ENCODE measurements at places on chromosomes 7 and 10. TPM values are rescaled to one million over a fixed set of nuclear protein-coding genes. Genes with fewer than 3 reads are reported as not detected.

Gene FMC1
- 7.5 TPM for total RNA-seq

Gene NPFFR1
- not detected for total RNA-seq

Gene UCN3
- not detected for total RNA-seq

Gene PON2
- total RNA-seq = 220 TPM

Gene ADCYAP1R1
- not detected for total RNA-seq

Gene NPC1L1
- total RNA-seq = not detected

Gene VWC2
- total RNA-seq = not detected

Gene CCL24
- total RNA-seq = not detected

Gene MYOF
- 369 TPM for total RNA-seq

Gene PLEKHS1
- total RNA-seq = not detected

DNA sequence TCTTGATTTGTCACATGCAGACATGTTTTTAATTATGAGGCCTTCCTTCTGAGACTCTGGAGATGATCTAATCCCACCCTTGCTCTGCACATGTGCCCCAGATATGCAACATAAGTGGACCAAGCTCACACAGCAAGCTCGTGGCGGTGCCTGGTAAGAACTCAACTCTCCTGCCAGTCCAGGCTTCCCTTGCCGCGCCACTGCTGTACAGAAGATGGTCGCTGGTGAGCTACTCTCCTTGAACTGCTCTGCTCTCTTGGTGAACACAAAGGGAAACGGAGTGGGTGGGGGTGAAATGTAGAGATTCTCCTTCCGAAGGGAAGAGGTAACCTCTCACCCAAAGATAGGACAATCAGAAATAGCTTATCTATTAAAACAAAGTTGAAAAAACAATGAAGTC, 25.7 kb downstream of the MYOF start:
- no peak for DNase-seq

DNA sequence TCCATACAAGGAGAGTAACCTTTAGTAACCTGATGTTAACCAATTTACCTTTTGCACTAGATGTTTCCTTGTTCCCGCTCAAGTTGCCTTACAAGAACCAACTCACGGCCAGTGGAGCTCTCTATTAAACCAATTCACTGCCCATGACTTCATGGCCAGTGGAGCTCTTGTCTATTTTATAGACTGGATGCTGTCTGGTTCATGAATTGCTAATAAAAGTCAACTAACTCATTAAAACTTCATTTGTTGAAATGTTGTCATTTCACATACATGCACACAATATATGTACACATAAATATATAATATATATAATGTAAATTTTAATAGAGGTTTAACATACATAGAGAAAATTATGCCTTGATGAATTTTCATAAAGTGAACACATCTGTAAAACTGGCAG, 216.3 kb downstream of the RNLS start:
- no peak for DNase-seq

DNA sequence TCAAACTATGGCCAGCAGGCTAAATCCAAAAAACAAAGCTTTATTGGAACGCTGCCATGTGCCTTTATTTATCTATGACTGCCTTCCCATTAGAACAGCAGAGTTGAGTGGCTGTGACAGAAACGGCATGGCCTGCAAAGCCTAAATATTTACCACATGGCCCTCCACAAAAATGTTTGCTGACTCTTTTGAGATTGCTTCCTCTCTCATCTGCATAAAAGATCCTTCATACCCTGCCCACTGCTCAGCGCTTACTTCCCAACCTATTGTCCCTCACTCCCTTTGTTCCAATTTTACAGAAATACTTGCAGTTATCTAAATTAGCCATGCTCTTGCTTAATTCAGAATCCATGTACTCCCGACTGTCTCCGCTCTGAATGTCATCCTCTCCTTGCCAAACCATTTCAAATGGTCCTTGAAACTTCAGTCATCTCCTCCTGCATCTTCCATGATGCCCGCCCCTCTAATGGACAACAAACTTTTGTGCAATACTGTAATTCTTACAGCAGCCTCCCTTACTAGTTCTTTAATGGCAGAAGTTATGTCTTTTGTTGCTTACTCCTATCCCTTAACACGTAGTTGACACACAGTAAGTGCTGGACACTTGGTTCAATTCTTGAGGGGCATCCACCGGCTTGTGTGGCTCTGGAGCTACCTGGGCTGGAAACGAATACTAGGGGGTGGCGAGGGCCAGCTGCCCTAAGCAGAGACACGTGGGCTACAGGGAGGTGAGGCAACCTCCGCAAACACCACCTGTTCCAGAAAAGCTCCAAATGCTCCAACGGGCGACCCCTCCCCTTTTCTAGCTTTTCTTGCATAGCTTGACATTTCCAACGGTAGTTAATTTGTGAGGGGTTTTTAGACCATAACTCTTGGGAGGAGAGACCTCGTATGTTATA, 832 bp downstream of the XRCC2 start:
- DNase-seq = no peak

GRCh38 chr10:92569071-92569470, 4.8 kb downstream of the IDE start:
- no peak for DNase-seq

DNA sequence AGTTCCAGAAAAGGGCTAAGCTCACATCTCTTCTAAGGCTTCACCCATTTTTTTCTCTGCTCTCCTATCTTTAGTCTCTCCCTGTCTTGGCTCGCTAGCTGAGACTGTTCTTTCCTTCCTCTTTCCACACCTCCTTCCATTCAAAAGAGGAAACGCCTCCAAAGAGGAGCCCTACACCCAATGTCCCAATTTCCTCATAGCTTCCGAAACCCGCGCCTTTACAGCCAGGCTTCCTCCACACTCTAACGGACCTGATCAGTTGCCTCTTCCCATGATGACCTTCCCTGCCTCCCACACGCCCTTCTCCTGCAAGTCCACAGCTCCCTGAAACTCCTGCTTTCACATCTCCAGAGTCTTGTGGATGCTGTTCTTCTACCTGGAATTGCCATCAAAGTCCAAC, 71.7 kb downstream of the COBL start:
- no peak for DNase-seq

- no peak for DNase-seq
Measured at GRCh38 chr10:33047655-33048054, 89.6 kb upstream of the ITGB1 start.

DNA sequence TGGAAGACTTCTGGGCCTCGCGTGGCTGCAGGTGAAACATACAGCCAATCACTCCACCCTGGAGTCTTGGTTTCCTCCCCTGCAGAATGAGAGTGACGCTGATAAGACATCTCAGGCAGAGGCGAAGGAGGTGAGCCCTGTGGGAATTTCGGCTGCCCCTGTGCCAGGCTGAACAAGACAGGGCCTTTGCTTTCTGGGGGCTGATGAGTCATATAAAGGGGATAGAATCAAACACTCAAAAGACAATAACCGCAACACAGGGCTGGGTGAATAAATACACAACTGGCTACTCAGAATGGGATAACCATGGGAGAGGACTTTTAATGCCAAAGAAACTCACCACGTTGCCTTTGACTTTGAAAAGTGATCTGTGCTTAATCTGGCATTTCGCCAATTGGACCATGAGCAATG, 143.8 kb downstream of the KCNMA1 start:
- no peak for DNase-seq

GRCh38 chr7:10034843-10035556, 938.7 kb upstream of the PHF14 start:
- no peak for DNase-seq

GRCh38 chr10:66927971-66928770, 2.3 kb downstream of the LRRTM3 start:
- DNase-seq = no peak

DNA sequence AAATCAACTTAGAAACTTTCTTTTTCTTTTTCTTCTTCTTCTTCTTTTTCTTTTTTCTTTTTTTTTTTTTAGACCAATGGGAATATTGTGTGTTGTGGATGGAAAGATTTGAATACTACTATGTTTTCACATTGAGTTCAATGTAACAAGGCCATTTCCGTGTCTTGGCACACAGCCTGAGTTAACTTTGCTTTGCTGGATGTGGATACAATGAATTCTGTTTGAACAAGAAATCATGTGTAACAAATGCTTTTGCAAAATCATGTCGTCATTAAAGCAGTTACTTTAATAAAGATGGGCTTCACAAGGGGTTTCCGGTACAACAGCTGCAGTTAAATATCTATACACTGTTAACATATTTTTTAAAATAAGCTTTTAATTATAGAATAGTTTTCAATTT, 13.5 kb upstream of the ENTPD1 start:
- no peak for DNase-seq

DNA sequence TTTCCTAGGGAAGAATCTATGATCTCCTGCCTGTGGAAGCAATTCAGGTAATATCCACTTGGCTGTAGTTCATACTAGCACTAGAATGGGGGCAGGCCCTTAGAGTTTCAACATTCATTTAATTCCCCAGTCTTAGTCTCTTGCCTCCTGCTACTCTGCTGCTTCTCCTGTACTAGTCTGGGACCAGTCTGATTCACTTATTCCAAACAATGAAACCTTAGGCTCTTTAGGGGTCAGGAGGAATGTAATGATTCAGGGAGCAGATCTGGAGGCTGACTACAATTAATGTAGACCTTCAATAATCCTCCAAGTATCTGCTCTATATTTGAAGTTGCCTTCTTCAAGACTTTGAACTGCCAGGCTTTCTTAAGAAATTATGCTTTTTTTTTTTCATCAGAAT, 101.8 kb downstream of the GNAT3 start:
- no peak for DNase-seq

DNA sequence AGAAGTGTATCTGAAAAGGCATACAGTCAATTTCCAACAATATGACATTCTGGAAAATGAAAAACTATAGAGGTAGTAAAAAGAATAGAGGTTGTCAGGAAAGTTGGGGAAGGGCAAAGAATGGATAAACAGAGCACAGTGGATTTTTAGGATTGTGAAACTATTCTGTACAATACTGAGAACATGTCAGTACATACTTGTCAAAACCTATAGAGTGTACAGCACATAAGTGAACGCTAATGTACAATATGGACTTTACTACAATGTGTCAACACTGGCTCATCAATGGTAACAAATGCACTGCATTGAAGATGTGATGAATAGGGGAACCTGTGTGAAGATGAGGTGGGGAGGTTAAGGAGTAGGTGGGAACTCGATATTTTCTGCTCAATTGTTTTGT, 483.0 kb upstream of the PFKP start:
- no peak for DNase-seq

GRCh38 chr7:108308903-108309302, 147.3 kb downstream of the NRCAM start:
- no peak for DNase-seq

DNA sequence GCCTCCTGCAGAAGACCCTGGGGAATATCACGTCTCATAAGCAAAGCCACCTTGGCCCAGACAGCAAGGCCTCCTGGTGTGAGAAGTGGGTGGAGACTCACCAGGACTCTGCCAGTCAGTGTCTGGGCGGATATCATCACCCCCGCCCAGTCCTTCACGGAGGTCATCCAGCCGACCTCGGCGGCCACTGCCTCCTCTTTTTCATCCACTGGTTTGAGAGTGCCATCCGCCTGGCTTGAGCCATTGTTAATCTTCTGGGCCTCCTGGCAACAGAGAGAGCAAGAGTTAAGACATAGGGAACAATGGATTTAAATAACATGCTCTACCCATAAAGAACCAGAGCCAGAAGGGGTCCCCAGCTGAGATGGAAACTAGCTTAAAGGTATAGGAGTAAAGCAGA, 233.8 kb downstream of the KCNMA1 start:
- DNase-seq = no peak

DNA sequence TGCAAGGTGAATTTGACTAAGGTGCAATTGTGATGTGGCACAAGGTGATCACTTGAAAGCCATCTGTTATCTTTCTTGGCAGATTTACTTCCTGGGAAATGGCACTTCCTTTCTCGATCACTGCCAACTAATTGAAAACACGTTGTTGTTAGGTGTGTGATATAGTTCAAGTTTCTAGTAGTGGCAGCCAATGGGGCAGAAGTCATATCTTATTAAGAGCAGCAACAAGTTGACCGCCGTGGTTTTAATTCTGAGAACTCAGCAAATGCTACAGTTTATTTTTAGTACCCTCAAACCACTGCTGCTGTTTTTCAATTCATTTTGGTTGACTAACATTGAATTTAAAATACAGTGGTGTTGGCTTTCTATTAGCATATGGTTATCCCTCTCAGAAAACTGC, 1.6 kb downstream of the CHN2 start:
- DNase-seq = no peak

DNA sequence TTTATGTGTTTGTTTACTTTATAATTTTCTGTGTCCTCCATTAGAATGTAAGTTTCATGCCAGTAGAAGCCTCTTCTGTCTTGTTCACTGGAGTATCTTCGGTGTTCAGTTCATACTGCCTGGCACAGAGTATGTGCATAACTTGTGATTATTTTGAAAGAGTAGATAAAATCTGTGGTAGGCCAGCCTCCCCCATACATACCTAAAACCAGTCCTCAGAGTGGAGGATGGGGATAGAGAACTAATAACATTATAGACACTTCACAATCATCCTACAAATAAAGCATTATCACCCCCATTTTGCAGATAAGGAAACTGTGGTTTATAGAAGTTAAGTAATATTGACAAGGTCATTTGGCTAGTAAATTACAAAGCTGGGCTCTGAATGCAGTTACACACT, 28.0 kb downstream of the VIM start:
- no peak for DNase-seq

DNA sequence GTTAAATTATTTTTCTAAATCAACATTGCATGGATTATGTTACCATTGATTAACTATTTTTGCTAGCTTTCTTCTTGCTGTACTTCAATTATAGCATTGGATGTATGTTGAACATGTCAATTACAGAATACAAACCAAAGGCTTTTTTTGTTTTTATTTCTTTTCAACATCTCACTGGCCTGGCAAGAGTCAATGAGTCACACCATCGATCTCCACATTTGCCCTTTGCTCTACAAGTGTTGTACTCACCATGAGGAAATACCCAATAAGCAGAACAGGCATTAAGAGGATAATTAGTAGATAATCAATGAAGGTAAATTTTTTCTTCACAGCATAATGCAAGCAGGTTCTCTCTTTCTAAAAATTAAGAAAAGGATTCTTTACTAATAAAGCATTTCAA, 23.3 kb downstream of the ANKRD22 start:
- DNase-seq = no peak

DNA sequence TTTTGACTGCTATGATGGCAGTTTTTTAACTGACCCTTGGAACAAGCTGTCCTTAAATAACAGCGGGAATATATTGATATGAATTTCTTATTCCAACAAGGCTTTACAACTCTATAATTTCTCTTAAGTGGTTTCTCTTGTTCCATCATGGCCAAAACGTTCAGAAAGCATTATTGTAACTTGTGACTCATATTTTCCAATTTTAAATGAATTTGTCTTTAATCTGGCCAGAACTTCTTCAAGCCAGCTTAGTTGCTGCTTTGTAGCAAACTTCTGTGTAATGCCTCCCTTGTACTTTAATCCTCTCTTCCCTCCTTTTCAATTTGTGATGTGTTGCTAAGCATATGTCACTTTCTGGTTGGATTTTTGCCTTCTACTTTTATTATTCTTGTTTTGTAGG, 271.9 kb downstream of the KIF20B start:
- DNase-seq = no peak

GRCh38 chr7:107700570-107700969, 39.9 kb downstream of the SLC26A4 start:
- no peak for DNase-seq
